AG09319 (cell line): ENCODE measurements at places on chromosomes 6 and 20.

- no peak for DNase-seq
Measured at GRCh38 chr20:8964959-8965562, 103.8 kb upstream of the PLCB4 start.

DNA sequence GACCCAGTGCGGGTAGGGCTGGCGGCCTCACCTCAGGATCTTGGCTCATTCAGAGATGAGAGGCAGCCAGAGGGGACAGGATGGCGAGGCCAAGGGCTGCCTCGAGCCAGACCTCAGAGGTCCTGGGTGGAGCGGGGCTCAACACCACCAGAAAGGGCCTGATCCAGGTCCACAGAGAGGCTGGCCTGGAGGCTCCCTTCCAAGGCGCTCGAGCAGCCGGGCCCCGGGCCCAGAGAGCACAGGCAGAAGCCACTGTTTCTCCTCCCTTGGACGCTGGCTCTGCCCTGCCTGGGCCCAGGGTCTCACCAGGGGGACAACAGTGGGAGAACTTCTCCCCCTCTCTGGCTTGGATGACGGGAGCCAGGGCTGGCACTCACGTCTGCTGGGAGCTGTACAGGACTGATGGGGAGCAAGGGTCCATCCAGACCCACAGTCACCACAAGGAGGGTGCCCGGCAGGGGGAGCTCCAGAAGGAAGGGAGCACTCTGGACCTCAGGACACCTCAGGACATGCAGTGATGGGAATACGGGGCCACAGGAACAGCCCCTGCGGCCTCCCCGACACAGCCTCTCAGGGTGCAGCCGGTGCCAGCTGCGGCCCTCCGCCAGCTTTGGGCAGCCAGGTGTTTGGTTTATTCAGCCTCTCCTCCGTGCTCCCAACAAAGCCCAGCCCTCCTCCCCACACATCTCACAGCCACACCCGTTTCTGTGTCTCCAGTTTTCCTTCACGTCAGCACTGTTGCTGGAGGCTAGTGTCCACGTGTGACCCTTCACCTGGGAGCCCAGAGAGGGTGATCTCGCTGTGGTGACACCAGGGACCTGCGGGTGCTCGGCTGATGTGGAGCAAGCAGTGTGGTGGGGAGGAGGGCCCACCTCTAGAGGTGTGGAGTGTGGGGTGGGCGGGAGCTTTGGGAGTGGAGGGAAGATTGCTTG lies 8.7 kb downstream of the RPS21 start:
- no peak for DNase-seq

DNA sequence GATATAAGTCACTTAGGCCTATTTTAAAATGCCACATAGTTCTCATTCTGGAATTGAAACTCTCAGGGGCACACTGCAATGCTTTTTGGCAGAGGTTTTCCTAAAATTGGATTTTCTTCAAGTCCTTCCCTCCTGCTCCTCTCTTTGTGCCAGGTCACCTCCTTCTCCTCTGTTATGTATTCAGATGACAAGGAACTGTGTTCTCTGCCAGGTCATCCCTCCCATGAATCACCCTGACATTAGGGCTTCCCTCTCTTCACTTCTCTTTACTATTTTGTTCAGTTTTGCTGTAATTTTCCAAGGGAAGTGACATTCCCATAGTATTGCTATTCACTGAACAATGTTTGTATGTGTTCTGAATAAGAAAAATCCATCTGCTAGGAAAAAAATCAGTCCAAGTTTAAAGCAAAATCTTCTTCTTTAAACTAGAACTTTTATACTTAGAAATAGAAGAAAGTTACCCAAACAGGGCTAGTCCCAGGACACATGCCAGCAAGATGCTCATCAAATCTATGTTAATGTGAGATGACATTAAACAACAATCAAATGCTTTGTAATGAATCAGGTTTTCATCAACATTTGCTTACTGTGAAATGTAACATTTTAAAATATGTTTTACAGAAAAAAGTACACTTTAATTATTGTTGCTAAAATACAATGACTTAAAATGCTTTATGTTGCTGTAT lies 461.1 kb downstream of the MMUT start:
- DNase-seq, result no peak

- DNase-seq, result no peak
Measured at GRCh38 chr6:127483399-127484055, 24.3 kb upstream of the KIAA0408 start.

- DNase-seq, result no peak
Measured at GRCh38 chr6:150392452-150393220, 23.8 kb downstream of the IYD start.

GRCh38 chr6:134835993-134836392 lies 113.9 kb downstream of the ALDH8A1 start:
- no peak for DNase-seq

DNA sequence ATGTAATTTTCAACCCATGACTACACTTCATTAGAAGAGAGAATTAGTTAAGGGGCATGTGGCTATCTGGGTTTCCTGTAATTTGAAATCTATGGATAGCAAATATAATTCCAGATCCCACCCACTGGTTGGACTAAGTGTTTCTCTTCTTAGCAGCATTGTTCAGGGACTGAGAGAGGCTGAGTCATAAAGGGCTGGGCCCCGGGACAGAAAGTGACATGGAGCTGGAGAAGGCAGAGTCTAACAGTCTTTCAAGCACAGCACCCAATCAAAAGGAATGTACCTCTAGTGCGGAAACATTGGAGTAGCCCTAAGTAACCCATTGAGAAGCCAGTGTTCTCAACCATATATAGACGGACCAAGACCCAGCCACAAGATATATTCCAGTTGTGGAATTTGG lies 363.9 kb downstream of the DHX35 start:
- DNase-seq, result no peak

- no peak for DNase-seq
Measured at GRCh38 chr6:38161754-38162492, 342.4 kb downstream of the ZFAND3 start.

GRCh38 chr20:37081717-37082289 lies 14.0 kb downstream of the RBL1 start:
- DNase-seq, result no peak

DNA sequence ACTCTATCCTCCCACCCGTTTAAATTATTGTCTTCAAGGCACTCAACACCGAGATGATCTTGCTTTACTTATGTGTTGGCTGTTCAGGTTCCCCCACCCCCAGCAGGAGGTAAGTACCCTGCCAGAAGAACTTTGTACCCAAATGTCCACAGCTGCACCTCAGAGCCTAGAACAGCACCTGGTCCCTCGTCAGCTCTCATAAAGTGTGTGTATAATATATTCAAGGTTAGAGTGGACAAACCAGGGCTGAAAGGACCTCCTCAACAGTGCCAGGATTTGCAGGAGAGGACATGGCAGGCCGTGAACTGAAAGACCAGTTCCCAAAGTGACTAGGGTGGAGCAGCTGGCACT lies 5.9 kb upstream of the CPXM1 start:
- DNase-seq, result no peak

- DNase-seq, result no peak
Measured at GRCh38 chr6:18160911-18161310, 5.7 kb downstream of the KDM1B start.

GRCh38 chr6:19691465-19692167 lies 145.6 kb upstream of the ID4 start:
- DNase-seq, result no peak

DNA sequence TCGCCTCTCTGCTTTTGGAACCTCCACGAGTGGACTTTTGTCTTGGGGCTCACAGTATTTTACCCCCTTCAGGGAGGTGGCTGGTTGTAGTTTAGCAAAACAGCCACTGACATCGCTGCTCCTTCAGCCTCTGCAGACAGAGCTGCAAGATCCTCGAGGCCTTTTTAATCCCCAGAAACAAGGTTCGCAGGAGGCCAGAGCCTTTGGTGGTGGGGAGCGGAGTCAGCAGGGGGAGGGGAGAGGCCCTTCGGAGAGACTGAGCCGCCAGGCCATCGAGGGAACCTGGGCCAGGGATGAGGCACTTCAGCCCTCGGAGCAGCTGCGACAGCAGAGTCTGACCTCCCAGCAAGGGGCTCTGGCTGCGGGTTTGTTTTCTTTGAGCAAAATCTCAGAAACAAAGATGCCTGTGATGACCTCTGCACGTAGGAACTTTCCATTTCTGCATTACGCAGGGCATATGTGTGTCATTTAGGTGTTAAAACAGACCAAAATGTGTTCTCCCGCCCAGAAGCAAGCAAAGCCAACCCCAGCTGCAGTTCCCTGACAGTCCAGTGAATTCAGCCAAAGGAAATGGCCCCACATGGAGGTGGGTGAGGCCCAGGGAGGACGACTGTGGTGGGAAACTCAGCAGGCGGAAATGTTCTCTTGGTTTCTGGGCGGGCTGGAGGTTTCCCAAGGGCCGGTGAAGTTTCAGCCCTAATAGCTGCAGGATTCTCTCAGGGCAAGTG lies 171.2 kb upstream of the SULF2 start:
- no peak for DNase-seq

DNA sequence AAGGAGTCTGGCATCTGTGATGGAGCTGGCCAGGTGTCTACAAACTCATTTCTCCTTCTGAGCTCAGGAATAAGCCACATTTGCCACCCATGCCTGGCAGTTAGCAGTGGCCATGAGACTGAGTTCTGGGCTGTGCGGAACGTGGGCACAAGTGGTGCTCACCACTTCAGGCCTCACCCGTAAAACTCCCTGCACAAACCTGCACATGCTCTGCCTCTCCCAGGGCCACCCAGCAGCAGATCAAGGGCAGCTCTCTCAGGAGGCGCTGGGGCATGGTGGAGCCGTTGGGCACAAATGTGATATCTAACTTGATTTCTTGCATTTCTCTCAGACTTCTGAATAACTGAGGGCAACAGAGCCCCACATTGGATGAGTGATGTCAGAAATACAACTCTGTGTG lies 269.5 kb downstream of the HIVEP2 start:
- DNase-seq, result no peak

DNA sequence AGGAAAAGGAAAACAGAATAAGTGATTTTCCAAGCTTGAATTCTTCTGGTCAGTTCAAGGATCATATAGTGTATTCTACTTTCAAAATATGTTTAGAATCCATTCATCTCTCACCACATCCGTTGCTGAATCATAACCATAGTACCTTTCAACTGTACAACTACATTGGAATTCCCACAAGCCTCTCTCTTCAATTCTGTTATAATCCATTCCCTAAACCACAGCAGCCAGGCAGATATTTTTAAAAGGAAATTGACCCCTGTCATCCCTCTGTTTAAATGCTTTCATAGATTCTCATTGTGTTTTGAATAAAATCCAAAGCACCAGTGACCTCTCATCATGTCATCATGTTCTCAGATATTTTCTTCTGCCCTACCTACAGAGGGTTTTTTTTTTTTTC lies 412.7 kb downstream of the GRIK2 start:
- DNase-seq, result no peak

- no peak for DNase-seq
Measured at GRCh38 chr6:1586256-1586655, 23.5 kb upstream of the FOXC1 start.

DNA sequence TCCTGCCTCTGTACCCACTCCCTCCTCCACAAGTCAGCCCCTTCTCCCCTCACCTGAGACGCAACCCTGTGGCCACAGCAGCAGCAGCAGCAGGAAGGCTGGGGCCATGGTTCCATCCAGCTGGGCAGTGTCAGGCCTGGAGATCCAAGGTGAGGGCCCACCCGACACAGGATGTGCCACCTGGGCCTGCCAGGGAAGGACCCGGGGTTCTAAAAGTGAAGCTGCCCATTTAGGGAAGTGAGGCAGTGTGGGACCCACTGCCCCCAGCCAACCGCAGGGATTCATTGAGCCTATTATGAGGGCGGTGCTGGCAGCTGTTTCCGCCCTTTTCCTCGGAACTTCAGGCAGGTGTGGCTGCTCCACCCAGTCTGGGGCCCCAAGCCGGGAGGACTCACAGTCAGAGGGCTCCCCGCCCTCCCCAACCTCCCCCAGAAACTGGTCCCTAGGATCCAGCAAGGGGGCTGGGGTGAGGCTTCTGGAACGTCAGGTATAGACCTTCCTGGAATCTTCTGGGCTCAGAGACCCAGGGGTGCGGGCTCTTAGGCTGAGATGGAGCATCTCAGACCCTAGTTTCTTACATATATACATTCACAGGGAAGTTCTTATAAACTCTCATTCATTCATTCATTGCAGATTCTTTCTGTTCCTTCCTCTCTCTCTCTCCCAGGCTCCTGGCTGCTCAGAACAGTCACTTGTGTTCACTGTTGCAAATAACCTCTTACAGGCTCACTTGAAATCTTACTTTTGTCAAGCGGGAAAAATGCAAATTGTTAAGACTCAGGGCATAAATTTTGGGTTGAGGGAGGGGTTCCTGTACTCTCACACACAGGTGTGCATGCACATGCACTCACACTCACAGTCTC lies at the start of gene TREML2:
TREML2 (minus strand) TSS at position 249 of the 863 bp plus-strand sequence; CDS start at position 108, 141 bp downstream.
- no peak for DNase-seq

DNA sequence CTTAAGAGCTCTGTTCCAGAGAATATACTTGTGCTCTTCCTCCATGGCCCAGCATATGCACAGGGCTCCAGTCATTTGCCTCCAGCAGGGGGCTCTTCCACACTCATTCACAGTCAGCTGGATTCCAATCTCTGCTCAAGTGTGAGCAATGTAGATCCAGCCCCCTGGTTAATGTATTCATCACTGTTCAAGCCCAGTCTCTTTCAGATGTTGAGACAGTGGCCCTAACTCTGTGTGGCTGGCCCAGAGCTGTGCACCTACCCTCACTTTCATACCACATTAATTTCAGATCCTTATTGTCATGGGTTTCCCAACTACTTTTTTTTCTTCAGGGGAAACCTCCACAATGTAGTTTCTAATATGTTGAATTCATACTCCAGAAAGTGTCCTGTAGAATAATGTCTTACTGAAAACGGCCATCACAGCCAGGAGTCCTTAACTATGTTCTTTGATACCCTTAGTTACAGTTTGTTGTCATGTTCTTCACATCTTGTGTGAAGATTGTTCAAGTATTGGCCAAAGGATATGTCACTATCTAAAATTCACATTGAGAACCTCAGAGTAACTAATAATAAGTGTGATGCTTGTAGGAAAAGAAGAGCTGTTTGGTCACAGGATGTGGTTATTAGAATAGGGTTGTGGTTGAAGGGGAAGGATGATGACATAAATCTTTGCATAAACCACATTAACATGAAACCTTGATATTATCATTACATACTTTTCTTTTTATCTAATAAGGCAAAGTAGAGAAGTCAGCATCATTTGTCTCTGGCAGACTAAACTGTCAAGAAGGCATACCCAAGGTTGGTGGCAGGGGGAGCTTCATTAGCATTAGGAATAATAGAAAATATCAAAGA lies 14.4 kb upstream of the HLA-DQA1 start:
- no peak for DNase-seq

GRCh38 chr6:116543149-116543548 lies 2.3 kb downstream of the TRAPPC3L start:
- no peak for DNase-seq

DNA sequence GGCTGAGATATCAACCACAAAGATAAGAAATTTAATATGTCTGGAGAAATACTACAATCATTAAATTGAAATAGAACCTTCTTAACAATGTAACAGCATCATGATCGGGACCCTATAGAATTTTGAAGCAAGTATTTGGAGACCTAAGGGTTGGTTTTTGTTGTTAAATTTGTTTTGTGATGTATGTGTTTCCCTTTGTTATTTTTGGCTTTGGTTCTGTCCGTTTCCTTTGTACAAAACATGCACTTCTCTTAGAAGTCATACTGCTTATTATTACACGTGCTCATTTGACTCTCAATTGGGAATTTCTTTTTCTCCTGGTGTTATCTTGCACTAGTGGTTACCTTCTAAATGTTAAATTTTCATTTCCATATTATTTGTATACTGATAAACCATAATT lies 4.0 kb upstream of the PLN start:
- no peak for DNase-seq

- DNase-seq, result no peak
Measured at GRCh38 chr6:144413418-144413817, 128.3 kb downstream of the UTRN start.
